SW480 (cell line): ENCODE measurements at places on chromosomes 4 and X.

- DNase-seq, result no peak
These were observed 1.8 kb downstream of the FTHL17 start for GRCh38 chrX:31070057-31070468.

DNA sequence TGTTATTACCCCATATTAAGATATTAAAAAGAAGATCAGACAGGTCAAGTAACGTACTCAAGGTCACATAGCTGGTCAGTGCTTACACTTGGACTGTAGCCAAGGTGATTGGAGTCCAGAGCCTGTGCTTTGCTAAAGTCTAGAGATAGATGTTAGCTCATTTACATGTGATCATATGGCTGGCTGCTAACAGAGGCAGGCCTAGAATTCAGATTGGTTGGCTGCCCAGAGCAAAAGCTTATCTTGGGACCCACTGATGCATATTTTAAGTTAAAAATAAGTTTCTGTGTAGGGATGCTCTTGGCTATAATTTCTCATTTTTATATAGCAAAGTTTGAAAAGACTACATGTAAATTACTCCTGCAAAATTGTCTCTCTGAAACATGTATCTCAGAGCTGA, 18.1 kb upstream of the EXOC1L start:
- no peak for DNase-seq

GRCh38 chr4:108172231-108172752, 3.6 kb upstream of the LEF1 start:
- DNase-seq, result no peak

GRCh38 chrX:10755439-10756334, 135.3 kb upstream of the MID1 start:
- no peak for DNase-seq

DNA sequence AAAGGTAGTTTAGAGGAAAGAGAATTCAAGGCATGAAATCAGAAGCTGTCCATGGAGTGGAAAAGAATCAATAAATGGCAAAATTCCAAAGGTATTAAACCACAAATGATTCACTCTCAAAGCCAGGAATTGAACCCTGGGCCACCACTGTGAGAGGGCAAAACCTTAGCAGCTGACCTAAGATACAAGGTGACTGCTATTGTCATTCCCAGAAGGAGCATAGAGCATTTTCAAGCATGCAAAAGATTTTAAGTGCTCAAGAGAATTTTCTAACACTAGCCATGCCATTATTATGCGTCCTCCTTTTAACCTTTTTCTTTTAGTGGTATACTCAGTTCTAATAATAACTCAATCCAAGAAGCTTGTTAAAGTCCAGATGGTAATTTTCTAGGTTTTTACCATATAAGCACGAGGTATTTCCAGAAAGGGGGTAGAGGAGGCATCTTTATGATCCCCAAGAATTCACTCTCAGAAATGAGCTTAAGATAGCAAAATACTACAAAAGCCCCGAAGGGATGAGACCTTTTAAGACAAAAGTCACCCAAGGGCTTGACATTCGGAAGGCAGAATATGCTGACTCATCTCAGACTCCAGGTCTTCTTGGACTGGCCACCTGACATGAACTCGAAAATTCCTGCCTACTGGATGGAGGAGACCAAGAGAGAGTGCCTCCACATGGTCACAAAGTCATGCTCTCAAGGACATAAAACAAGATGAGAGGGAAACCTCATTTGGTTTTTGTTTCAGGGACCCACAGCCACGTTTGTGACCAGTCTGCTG, 13.8 kb upstream of the PAGE5 start:
- no peak for DNase-seq

DNA sequence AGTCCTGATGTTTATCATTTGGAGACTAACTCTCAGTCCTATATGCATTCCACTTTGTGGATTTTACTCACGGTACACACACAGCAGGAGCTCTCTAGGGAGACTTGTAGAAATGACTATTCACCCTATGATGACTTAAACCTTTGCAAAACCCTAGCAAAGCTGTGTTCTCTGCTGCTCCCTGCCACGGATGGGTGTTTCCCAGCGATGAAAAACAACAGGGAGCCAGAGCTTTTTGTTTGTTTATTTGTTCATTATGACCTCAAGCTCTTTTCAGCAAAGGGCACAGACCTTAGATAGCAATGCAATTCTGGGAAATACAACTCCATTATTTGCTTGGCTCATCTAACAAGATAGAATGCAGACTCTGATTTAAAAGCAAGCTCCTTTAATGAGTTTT, 156.6 kb downstream of the GRIA3 start:
- DNase-seq, result no peak

DNA sequence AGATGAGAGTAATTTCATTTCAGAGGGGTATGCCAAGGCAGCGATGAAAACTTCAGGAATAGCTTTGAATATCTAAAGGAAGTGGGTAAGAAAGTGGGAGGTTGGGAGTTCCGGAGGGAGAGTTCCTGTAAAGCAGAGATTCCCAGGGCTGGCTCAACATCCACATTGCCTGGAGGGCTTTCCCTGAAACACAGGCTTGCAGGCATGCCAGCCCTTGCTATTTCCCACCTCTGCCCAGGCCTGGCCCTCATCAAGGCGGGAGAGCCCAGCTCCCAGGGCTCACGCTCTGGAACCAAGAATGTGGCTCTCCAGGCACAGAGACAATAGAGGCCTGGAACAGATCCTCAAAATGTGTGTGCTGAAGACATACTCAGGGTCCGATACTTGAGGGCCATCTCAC, 43.8 kb upstream of the CLDN34 start:
- no peak for DNase-seq

GRCh38 chrX:120463241-120463640, 5.9 kb downstream of the LAMP2 start:
- no peak for DNase-seq
